HT-29 (cell line): ENCODE measurements at places on chromosomes 11 and 22. TPM values are rescaled to one million over a fixed set of nuclear protein-coding genes. Genes with fewer than 3 reads are reported as not detected.
A peak's percentile ranks its signal among the peaks of the same experiment; 100 is the strongest.

DNA sequence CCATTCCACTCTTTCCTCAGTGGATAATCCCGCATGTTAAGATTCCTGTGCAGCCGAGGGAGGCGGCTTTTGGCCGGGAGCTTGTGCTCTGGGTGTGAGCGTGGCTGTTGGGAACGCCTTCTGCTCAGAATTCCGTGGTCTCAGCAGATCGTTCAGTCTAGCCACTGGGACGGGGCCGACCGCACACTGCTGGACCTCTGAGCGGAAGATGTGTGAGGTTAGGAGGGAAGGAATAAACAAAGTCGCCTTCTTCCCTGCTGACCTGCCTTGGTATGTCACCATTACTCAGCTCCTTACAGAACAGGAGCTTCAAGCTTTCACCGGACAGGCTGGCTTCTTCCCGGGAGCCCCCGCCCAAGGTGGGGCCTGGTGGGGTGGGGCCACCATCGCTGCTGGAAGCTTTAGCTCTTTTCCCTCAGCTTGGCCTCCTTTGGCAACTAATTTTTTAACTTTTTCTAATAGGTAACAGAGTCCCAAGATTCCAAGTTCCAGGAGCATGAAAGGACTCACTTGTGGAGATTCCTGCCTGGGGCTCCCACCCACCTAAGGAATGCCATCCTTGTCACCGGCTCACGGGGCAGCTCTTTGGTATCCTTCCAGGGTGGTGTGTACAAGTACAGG is 22.5 kb upstream of the SEPTIN5 start:
- peak; percentile 90 for DNase-seq

- DNase-seq: no peak
Measured at GRCh38 chr11:114440971-114441763, 1.9 kb downstream of the REXO2 start.

DNA sequence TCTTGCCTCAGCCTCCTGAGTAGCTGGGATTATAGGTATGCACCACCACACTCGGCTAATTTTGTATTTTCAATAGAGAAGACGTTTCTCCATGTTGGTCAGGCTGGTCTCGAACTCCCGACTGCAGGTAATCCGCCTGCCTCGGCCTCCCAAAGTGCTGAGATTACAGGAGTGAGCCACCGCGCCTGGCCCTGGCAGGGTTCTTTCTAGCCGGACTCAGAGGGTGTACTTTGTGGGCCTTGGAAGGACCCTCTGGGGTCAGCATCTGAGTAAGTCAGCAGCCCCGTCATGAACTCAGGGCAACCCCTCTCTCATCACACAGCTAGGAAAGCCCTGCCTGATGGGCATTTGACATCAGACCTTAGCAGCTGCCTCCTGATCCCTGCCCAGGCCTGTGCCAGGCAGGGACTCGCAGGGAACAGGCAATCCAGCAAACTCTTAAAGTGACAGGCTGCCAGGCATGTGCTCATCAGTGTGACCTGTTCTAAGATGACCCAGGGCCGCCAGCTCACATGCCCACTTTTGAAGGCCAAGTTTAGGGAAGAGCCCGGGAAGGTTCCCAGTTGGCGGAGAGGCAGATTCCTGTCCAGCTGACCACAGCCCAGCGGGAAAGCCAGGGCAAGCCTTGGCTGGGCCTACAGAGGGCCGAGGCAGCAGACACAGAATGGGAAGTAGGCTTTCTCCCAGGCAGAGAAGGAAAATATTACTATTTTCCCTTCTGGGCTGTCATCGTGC is 92.9 kb downstream of the MORC2 start:
- no peak for DNase-seq

Gene KRTAP5-1
- not detected in 2 replicates for total RNA-seq

Gene C11orf42
- not detected in 2 replicates for total RNA-seq

Gene PIWIL4
- 4.0 and 8.7 TPM in 2 replicates for total RNA-seq

GRCh38 chr11:97332271-97332670 is 942.5 kb downstream of the JRKL start:
- no peak for DNase-seq

DNA sequence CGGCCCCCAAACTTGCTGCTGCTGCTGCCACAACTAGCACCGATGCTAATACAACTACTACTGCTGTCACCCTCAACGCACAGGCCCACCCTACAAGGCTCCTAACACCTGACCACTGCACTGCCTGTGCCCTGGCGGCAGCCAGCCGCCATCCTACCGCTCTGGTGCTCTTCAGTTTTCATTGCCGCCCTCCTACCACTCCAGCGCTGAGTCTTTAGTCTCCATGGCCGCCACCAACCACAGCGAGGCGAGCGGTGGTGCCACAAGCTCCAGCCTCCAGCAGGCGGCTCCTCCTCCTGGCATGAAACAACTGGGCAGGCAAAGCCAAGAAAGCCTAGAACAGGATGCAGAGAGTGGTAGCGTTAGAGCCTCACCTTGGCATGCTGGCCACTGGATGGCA is 5.0 kb upstream of the RFPL3 start:
- DNase-seq: no peak

- DNase-seq: no peak
Measured at GRCh38 chr11:11782532-11783110, 59.2 kb upstream of the USP47 start.

DNA sequence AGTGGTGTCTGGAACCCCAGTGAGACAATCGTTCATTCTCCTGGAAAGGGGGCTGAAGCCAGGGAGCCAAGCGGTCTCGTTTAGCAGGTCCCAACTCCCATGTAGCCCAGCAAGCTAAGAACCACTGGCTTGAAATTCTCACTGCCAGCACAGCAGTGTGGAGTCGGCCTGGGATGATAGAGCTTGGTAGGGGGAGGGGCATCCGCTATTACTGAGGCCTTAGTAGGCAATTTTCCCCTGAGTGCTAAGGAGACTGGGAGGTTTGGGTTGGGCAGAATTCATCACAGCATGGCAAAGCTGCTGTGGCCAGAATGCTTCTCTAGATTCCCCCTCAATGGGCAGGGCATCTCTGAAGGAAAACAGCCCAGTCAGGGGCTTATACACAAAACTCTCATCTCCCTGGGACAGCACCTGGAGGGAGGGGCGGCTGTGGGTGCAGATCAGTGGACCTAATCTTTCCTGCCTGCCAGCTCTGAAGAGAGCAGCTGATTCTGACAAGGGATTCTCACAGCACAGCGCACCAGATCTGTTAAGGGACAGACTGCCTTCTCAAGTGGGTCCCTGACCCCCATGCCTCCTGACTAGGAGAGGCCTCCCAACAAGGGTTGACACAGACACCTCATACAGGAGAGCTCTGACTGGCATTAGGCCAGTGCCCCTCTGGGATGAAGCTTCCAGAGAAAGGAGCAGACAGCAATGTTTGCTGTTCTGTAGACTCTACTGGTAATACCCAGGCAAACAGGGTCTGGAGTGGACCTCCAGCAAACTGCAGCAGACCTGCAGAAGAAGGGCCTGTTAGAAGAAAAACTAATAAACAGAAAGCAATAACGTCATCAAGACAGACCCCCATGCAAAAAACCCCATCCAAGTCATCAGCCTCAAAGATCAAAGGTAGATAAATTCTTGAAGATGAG is 14.8 kb downstream of the OR52M1 start:
- no peak for DNase-seq

Gene TRPC6
- total RNA-seq: not detected in 2 replicates

GRCh38 chr22:37163575-37164504 is 14.1 kb upstream of the IL2RB start:
- no peak for DNase-seq

- no peak for DNase-seq
Measured at GRCh38 chr22:25210793-25211192, 8.6 kb upstream of the CRYBB2 start.

GRCh38 chr11:67367761-67368227 is 5.6 kb downstream of the CLCF1 start:
- no peak for DNase-seq

- no peak for DNase-seq
Measured at GRCh38 chr11:84358034-84358433, 1071.9 kb upstream of the CCDC90B start.

- DNase-seq: peak; percentile 89
Measured at GRCh38 chr22:41367039-41367679, 14.6 kb upstream of the TEF start.

Gene PTGDR2
- total RNA-seq: 0.41 TPM in 1 of 2 replicates, not detected in the other

Gene TCIRG1
- total RNA-seq: 219 and 232 TPM in 2 replicates

- no peak for DNase-seq
Measured at GRCh38 chr11:278001-278951, at the start of gene NLRP6. Gene NLRP6 (plus strand): TSS chr11:278407. CDS start chr11:278570, 163 bp downstream.

- DNase-seq: no peak
Measured at GRCh38 chr11:47950396-47950795, 30.0 kb upstream of the PTPRJ start.

Gene RAG2
- total RNA-seq: not detected in 2 replicates

GRCh38 chr11:20046416-20046815 is 113.9 kb downstream of the DBX1 start:
- no peak for DNase-seq

DNA sequence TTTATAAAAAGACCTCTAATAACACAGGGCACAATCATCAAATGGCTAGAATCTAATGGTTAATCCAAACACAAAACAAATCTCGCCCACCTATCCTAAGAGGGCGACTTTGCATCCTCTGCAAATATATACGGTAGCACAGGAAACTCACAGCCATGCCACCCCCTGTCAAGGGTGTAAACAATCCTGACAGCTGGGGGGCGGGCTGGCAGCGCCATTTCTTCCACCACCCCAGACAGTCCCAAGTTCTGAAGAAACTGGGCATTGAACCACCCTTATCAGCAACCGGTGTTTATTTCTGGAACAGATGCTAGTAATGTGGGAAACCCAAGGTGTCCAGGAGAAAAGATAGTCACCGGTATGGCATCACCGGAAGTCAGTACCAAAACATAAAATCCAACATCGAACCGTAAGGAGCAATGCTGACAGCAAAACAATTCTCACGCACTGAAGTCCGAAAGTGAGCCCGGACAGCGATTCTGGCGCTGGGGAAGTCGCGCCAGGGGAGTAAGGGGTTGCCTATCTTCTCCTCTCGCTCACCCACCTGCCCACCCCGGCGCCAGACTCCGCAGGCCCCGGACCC is 825 bp downstream of the FBXO3 start:
- DNase-seq: peak; percentile 29

- DNase-seq: no peak
Measured at GRCh38 chr11:114275280-114275679, 20.9 kb upstream of the NNMT start.

- DNase-seq: no peak
Measured at GRCh38 chr11:46049325-46049897, 71.8 kb downstream of the PHF21A start.

DNA sequence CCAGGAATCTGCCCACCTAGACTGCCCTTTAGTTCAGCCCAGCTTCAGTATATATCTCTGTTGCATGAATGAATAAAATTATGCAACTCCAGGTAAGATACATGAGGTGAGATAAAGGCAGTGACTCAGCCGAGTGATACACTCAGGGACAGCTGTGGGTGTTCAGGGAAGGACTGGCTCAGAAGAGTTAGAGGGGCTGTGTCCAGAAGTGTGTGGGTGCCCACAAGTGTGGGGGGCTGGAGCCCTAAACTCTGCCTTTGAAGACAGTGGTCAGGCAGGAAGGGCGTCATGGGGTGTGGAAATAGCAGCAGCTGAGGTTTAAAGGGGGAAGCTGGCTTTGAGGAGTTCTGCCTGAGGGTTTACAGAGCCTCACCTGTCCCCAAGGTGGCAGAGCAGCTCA is 8.3 kb downstream of the FTH1 start:
- peak; percentile 45 for DNase-seq

Gene KRTAP5-10
- not detected in 2 replicates for total RNA-seq

Gene LAYN
- not detected in 2 replicates for total RNA-seq

DNA sequence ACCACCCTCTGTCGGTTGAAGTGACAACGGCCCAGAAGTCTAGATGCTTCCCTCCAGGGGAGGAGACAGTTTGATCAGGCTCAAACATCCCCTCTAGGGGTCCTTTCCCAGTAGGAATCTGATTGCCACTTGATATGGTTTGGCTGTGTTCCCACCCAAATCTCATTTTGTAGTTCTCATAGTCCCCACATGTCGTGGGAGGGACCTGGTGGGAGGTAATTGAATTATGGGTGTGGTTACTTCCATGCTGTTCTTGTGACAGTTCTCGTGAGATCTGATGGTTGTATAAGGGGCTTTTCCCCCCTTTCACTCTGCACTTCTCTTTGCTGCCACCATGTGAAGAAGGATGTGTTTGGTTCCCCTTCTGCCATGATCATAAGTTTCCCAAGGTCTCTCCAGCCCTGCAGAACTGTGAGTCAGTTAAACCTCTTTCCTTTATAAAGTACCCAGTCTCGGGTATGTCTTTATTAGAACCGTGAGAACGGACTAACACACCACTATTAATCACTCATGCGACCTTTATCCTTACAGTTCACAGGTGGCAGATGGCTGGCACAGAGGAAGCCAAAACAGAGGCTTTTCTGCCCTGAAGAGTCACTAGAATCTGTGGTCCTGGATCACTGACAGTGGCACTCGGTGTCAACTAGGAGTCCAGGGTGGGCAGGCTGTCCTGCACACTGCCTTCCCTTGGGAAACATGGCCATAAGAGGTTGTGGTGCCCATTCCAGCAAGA is 21.6 kb downstream of the ASPHD2 start:
- DNase-seq: no peak

DNA sequence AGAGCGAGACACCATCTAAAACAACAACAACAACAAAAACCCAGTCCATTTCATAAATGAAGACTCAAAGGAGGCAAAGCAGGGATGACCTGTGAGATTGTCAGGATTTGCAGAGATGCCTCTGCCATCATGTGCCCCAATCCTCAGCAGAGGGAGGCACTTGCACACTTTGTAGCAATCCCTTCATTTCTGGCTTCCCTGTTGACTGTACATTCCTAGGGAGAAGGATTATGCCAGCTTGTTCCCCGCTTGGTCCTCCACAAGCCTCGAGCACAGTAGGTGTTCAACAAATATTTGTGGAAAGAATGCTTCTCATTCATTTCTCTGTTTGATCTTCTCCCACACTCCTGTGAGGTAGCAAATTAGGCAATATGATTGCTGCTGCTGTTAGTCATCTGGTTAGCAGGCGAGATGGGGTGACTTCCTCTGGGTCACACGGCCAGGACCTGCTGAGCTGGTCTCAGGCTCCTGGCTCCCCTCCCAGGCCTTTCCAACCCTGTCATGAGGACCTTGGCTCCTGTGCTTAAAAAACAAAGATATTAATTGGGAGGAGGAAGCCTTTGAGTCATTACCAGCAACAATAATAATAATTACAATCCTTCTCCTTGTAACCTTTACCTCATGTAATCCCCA is 34.1 kb downstream of the LIF start:
- DNase-seq: peak; percentile 82

GRCh38 chr22:17845327-17845726 is 71.1 kb upstream of the BID start:
- no peak for DNase-seq

DNA sequence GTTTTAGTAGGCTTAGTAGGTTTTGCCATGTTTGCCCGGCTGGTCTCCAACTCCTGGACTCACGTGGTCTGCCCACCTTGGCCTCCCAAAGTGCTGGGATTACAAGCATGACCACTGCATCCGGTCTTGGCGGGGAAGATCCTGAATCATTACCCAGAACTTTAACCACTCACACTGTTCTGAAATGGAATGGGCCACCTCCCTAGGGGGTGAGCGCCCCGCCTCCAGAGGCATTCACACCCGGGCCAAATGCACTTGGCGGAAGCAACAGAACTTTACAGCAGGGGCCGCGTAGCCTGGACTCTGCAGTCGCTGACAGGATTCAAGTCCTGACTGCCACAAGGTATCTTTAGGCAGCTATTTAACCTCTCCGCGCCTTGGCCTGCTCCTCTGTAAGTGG is 5.4 kb downstream of the CCDC86 start:
- no peak for DNase-seq

Gene IL17REL
- total RNA-seq: 0.03 and 0.13 TPM in 2 replicates

GRCh38 chr11:13062115-13062514 is 53.0 kb downstream of the RASSF10 start:
- DNase-seq: no peak
